ENCODE measurements at places on chromosomes 3 and 15. TPM values are rescaled to one million over a fixed set of nuclear protein-coding genes. Genes with fewer than 3 reads are reported as not detected.

DNA sequence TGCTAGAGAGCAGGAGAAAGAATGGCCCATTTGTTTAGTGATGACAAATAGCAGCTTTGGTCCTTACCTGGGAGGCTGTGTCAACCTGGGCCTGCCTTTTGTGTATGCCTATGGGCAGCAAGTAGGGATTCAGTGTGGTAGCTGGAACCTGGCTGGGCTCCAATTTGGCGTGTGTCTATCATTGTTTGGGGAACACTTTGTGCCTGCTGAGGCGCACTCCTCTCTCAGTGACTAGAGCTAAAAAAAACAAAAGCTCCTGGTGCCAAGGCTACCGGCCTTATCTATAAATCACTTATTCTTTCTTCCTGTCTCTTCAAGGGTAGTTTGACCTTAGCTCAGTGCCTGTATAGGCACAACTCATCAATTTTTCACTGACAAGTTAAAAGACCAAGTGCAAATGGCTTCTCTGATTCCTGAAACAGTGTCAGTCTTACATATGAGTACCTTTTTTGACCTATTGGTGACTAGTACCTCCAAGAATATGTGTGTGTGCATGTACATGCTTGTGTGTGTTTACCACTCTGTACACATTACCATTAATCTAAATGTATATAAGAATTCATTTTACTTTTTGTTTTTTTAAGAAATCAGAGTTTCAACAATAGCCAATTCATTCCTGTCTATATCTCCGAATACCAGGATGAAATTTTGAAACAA is 54.6 kb downstream of the GMNC start:
- no peaks in the 10 kb centered on the region for H3K4me1 ChIP-seq
- no peak overlapping the region for H3K4me3 ChIP-seq
- H3K36me3 ChIP-seq = no peaks in the 10 kb centered on the region
- DNase-seq = no peak

GRCh38 chr15:98881526-98882520 is 125.8 kb downstream of the PGPEP1L start:
- peaks cover 43% of the 10 kb centered on the region for H3K4me1 ChIP-seq
- H3K27me3 ChIP-seq = no peaks in the 10 kb centered on the region
- no peaks in the 10 kb centered on the region for H3K36me3 ChIP-seq
- H3K27ac ChIP-seq = no peak overlapping the region
- DNase-seq = peak; percentile 60

- H3K4me3 ChIP-seq = no peak overlapping the region
- no peak overlapping the region for H3K27ac ChIP-seq
- no peaks in the 10 kb centered on the region for H3K4me1 ChIP-seq
- H3K27me3 ChIP-seq = no peaks in the 10 kb centered on the region
- DNase-seq = no peak
- no peaks in the 10 kb centered on the region for H3K36me3 ChIP-seq
Measured at GRCh38 chr3:2934541-2934940, 175.6 kb downstream of the IL5RA start.

DNA sequence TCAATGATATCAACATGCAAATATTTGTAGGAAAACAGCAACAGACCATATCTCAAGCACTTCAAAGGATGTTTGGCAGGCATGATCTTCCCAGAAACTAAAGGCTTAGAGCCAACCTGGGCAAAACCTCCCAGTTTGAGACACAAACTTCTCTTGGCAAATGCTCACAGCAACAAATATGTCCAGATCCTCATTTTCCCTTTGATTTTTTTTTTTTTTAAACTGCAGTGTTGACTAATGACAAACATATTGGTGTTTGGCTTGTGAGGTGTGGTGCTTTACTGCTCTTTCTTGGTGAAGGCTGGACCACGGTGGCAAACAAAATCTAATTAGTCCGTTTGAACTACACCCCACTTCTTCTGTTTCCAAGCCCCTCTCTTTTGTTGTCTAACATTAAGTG is 87.2 kb downstream of the EBLN2 start:
- H3K4me1 ChIP-seq = peaks cover 4% of the 10 kb centered on the region
- no peak overlapping the region for H3K27ac ChIP-seq
- no peak for DNase-seq

DNA sequence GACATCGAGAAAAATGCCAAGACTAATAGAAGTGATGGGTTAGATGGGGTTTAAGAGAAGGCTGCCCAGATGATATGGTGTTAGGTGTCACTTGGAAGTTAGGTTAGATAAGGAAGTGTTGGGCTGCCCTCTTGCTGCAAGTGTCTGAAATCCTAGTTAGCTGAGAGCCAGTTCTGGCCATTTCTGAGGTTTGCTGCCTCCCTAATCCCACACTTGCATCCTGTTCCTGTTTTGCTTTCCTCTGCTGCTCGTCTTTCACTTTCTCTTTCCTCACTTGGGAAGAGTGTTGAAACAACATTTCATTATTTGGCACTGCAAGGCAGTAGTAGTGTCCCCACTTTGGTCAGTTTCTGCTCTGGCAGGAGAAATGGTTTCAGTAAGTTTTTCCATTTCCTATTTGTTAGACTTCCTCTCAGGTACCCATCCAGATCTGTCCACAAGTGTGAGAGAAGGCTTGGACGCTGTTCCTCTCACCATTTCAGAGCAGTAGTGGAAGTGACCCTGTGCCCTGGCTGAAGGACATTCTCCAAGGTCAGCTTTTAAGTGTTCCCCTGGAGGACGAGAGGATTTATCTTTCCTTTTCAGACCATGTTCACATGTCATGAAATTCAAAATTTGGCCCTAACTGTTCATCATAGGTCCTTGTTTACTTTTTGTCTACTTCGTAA is 93.3 kb downstream of the ADAMTSL3 start:
- peak; percentile 10 for DNase-seq
- H3K27ac ChIP-seq = no peak overlapping the region
- no peak overlapping the region for H3K4me3 ChIP-seq
- no peaks in the 10 kb centered on the region for H3K36me3 ChIP-seq

DNA sequence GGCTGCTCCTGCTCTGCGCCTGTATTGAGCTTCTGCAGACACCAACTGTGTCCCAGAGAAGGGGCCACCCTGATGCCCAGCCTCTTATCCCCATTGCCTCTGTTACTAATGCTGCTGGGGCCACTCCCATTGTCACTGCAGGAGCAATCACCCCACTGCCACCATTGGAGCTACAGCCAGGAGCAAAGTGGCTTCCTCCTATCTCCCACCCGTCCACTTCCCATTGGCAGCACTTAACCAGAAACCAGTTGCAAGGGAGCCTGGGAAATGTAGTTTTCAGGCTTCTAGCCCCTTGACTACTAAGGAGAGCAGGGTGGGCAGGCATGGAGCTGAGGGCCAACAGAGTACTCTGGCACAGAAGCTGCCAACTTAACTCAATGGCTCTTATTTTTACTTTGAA is 55.9 kb upstream of the KLF13 start:
- no peak overlapping the region for H3K4me3 ChIP-seq
- H3K36me3 ChIP-seq = no peaks in the 10 kb centered on the region
- H3K4me1 ChIP-seq = no peaks in the 10 kb centered on the region
- no peak overlapping the region for H3K27ac ChIP-seq
- no peak for DNase-seq

GRCh38 chr3:29373131-29373680 is 92.3 kb downstream of the RBMS3 start:
- peak; percentile 92 for DNase-seq
- H3K36me3 ChIP-seq = no peaks in the 10 kb centered on the region
- no peak overlapping the region for H3K4me3 ChIP-seq
- H3K27me3 ChIP-seq = no peaks in the 10 kb centered on the region

The MUSTN1 gene
- not detected for total RNA-seq

The SH2D7 gene
- not detected for total RNA-seq

The CLEC3B gene
- total RNA-seq = not detected

The TGM4 gene
- 0.18 TPM for total RNA-seq

The RPS27L gene
- total RNA-seq = 428 TPM

The COL8A1 gene
- 118 TPM for total RNA-seq
